Activated CD4-positive, alpha-beta T cell treated with anti-CD3 and anti-CD28 coated beads, Interleukin-2, amount 10 ng/mL, durations not matched to agents 7 days and 5 days (primary cell): ENCODE measurements at places on chromosomes 6 and 20. TPM values are rescaled to one million over a fixed set of nuclear protein-coding genes. Genes with fewer than 3 reads are reported as not detected.

TAF8 gene
- total RNA-seq, result 60.2 TPM

SCP2D1 gene
- total RNA-seq, result not detected

DPPA5 gene
- total RNA-seq, result not detected

AHCY gene
- 64.1 TPM for total RNA-seq

CTCFL gene
- total RNA-seq, result not detected

ECT2L gene
- not detected for total RNA-seq

CEP250 gene
- 75.4 TPM for total RNA-seq

EYA4 gene
- total RNA-seq, result not detected
